Liver (tissue), 10 donors: ENCODE measurements at places on chromosomes 3 and 15.

DNA sequence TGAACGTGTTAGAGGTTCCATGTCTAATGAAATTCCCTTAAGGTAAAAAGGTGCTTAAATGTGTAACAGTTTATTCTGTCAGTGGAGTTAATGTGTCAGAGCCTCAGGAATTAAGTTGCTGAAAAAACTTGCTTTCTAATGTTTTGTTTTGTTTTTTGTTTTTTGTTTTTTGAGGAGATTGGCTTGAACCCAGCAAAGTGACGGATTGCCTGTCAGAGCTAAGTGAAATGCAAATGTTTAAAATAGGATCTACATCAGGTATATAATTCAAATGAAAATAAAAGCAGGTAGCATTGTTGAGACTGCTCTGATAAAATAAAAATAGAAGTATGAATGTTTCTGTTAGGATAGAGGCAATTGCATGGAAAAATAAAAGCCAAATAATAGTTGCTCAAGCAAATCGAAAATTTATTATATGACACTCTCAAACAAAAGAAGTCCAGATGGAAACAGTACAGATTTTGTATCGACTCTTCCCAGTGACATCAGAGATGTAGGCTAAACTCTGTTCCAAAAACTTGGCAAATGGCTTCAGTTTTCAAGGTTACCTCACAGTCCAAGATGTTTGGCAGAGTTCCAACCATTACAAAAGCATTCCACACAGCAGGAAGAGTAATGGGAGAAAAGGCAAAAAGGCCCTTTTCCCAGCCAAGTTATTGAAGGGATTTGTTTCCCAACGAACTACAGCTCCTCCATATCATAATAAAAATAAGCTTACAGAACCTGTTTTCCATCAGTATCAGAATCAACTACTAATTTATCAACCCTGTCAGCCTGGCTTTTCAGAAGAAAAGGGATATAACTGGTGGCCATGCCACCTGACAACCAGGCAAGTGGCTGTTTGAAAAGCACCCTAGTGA lies 291.0 kb downstream of the TBL1XR1 start:
- no peaks in the 10 kb centered on the region for H3K36me3 ChIP-seq
- peak overlapping the region; percentile 71 for H3K27ac ChIP-seq
- no peak overlapping the region for H3K4me3 ChIP-seq
- DNase-seq = no peak
- H3K27me3 ChIP-seq = no peaks in the 10 kb centered on the region

GRCh38 chr3:158701420-158702065 lies 29.1 kb upstream of the LXN start:
- H3K27ac ChIP-seq = no peak overlapping the region
- H3K36me3 ChIP-seq = peaks cover 3% of the 10 kb centered on the region
- no peaks in the 10 kb centered on the region for H3K27me3 ChIP-seq
- H3K4me1 ChIP-seq = no peaks in the 10 kb centered on the region

- no peak for DNase-seq
- H3K27ac ChIP-seq = no peak overlapping the region
- no peak overlapping the region for H3K4me3 ChIP-seq
- no peaks in the 10 kb centered on the region for H3K27me3 ChIP-seq
- H3K4me1 ChIP-seq = peaks cover 4% of the 10 kb centered on the region
Measured at GRCh38 chr3:63955830-63956545, 43.8 kb upstream of the SCAANT1 start.

- no peaks in the 10 kb centered on the region for H3K4me1 ChIP-seq
- no peaks in the 10 kb centered on the region for H3K27me3 ChIP-seq
- no peaks in the 10 kb centered on the region for H3K36me3 ChIP-seq
- H3K4me3 ChIP-seq = no peak overlapping the region
- DNase-seq = no peak
Measured at GRCh38 chr3:129530251-129530791, 1.9 kb downstream of the RHO start.

DNA sequence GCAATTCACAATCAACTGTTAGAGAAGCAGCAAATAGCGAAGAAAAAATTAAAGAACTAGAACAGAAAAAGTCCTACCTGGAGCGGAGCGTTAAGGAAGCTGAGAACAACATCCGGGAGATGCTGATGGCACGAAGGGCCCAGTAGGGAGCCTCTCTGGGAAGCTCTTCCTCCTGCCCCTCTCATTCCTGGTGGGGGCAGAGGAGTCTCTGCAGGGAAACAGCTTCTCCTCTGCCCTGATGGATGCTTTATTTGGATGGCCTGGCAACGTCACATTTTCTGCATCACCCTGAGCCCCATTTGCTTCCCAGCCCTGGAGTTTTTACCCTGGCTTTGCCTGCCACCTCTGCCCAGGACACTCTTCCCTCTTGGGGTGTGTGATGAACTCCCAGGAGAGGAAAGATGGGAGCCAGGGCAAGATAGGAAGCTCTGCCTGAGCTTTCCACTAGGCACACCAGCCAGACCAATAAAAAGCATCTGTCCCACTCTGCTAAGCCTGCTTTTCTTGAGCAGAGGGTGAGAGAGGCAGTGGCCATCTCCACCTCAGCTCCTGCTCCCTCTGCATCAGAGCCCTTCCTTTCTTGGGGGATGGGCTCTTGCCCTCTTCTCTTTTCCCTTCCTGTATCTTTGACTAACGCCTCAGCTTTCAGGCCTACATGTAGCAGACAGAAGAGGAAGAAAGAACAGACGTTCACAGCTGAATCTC lies 39.4 kb downstream of the PPARG start:
- no peak for DNase-seq
- no peak overlapping the region for H3K27ac ChIP-seq
- H3K27me3 ChIP-seq = no peaks in the 10 kb centered on the region
- H3K36me3 ChIP-seq = no peaks in the 10 kb centered on the region
